ENCODE measurements at places on chromosomes 5 and 9.

DNA sequence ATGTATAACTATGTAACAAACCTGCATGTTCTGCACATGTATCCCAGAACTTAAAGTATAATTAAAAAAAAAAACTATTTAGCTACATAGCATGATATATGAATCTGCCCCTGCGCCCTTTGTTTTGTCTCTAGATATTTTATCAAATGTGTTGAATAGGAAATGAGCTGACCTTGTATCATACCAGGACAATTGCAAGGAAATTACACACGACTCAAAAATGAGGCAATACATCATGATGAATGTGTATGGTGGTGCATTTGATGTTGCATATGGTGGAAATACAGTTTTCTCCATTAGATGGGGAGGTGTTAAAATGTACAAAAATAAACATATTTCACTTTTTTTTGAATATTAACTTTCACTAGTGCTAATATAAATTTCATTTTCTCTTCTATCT, 28.6 kb upstream of the CEP78 start:
- no peak for DNase-seq

GRCh38 chr5:18323891-18324290, 689.6 kb downstream of the TAF11L14 start:
- no peak for DNase-seq

DNA sequence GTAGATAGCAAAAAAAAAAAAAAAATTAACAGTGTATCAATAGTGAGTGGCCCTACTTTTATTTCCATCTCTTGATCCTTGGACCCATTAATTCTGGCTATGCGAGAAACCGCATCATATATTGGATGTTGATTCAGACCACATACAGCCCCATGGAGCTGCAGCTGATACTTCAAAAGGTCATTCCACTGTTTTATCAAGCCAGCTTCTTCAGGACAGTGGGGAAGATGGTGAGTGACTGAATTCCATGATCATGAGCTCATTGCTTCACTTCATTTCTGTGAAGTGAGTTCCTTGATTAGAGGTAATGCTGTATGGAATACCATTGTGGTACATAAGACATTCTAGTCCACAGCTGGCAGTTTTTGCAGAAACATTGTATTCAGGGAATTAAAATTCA, 222.9 kb upstream of the MEF2C start:
- DNase-seq: no peak

- no peak for DNase-seq
Measured at GRCh38 chr5:55865831-55866230, 14.7 kb downstream of the IL31RA start.

GRCh38 chr5:80052464-80052863, 17.3 kb downstream of the THBS4 start:
- DNase-seq: no peak

DNA sequence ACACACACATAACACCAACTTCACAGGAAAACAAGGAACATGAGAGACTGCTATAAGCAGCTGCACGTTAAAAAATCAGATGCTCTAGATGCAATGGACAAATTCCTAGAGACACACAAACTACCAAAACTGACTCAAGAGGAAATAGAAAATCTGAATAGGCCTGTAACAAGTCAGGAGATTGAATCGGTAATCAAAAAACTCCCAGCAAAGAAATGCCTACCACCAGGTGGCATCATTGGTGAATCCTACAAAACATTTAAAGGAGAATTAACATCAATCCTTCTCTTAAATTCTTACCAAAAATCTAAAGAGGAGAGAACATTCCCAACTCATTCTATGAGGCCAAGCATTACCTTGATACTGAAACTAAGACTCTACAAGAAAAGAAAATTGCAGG, 54.9 kb downstream of the NDST1 start:
- DNase-seq: no peak

- DNase-seq: no peak
Measured at GRCh38 chr9:86321373-86321772, 32.8 kb downstream of the TUT7 start.

GRCh38 chr5:74510476-74511075, 130.0 kb downstream of the ENC1 start:
- DNase-seq: no peak

DNA sequence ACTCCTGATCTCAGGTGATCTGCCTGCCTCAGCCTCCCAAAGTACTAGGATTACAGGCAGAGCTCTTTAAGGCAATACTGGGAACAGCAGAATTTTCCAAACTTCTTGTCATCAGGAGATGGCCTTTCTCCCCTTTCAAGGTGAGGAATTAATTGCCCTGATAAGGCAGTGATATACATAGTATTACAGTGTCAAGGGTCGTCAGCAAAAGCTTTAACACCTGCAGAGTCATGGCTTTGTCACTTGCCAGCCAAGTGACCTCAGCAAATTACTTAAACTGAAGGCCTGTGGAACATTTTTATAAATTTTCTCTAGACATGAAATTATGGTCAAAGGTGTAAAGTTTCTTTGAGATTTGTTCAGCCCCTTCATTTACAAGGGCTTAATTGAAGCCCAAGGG, 59.5 kb downstream of the FBXO38 start:
- no peak for DNase-seq

GRCh38 chr5:142290577-142291299, 34.1 kb downstream of the SPRY4 start:
- no peak for DNase-seq

DNA sequence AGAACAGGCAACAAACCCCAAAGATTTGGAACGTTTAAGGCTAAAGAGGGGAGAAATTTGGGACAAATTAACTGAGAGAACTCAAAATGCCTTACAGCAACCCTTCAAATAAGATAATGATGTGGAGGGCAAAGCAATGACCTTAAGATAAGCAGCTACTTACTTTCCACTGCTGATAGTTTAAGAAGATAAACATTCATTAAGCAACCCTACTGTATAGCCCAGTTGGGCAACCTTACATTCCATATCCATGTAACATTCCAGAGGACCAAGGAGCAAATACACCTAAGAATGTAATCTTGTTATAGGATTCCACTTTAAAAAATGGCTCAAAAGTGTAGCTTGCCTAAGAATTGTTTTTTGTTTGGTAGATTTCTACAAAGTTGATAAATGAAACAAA, 14.8 kb downstream of the ETF1 start:
- no peak for DNase-seq

DNA sequence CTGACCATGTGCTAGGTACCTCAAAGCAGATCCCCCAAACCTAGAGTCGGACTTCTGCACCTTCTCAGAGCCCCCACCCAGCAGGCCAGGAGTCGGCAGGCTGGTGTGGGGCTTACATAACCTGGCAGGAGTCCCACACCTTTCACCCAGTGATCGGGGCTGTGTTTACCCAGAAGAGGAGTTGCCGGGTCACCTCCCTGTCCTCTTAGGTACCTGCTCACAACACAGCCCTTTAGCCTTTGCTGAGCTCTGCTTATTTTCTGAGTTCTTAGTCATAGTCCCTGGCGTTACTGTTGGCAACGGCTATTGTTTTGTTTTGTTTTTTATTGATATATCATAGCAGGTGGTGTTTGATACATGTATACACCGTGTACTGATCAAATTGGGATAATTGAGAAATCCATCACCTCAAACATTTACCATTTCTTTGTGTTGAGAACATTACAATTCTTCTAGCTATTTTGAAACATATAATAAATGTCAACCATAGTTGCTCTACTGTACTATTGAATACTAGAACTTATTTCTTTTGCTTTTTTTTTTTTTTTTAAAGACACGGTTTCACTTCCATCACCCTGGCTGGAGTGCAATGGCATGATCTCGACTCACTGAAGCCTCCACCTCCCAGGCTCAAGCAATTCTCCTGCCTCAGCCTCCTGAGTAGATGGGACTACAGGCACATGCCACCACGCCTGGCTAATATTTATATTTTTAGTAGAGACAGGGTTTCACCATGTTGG, 10.4 kb upstream of the EEIG1 start:
- DNase-seq: no peak

GRCh38 chr9:123608104-123608503, 252.1 kb downstream of the CRB2 start:
- no peak for DNase-seq

DNA sequence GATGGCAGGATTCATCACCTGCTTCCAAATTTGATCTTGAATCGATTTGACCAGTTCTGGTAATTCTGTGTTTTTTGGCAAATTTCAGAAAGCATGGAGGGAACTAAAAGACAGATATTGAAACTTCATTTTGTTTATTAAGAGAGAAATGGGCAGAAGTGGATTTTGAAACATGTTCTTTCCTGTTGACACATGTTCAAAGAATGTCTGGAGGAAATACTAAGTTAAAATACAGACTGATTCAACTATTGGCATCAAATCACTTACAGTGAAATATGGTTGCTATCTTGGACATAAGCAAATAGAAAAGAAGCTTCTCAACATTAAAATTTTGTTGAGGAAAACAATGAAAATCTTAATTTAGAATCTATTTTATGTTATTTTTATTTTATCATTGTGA, 19.3 kb upstream of the GZMK start:
- no peak for DNase-seq

DNA sequence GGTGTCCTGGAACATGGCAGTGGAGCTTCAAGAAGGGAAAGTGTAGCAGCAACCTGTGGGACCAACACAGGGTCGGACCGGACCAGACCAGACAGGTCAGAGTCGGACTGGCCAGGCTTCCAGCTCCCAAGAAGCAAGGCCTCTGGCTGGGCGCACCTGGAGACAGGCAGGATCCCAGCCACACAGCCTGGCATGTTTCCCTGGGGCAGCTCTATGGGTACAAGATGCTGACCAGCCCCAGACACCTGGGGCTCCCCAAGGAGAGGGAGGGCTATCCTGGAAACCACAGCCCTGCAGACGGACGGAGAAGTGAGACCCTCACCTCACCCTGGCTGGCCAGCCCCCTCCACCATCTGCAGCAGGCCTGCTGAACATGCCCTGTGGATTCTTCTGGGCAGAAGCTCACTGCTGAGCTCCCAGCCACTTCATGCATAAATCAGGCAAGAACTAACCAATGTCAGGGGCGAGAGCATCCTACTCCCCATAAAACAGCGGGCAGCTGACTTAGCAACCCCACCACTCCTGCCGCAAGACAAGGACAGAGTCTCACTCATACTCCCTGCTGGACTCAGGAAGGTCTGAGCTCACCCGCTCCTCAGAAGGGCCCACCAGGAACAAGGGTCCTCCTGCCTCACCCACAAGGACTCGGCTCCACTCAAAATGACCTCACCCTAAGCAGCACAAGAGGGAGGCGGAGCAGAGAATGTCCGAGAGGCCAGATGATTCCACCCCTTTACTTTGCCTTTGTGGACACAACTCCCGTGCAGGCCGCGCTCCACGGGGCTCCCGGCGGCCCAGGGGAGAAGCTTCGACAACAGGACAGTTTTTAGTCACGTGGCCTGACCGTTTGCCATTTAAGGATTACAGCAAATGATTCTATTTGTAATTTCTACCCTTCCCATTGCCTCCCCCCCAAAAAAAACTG, 2.9 kb upstream of the DPH7 start:
- DNase-seq: no peak

DNA sequence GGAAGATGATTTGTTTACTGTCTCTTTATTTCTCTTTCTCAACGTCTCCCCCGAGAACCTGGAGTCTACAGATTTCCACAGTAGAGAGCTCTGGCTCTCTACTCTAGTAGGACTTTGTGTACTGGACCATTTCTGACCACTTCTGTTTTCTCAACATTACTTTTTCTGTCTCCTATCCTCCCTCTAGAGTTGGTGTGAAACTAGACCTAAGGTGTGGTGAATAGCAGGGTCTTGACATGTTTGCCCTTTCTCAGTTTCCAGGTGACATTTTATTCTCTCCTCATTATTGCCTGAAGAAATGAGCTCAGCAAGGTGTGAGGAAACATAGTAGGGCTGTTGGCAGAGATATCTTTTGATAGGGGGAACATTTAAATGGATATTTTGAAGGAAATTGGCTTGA, 62.1 kb upstream of the IL6ST start:
- DNase-seq: no peak

DNA sequence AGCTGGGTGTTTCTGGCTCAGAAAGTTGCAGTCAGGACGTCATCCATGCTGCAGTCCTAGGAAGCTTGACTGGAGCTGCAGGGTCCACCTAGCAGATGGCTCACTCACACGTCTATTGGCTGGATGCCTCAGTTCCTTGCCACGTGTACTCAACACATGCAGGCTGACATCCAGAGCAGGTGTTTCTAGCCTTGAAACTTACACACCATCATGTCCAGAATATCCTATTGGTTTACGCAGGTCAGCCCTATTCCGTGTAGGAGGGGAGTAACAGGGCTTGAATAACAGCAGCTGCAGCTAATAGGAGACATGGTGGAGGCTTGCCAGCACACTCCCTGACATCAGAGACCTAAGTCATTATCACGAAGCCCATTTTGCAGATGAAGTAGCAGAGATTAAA, 473.5 kb downstream of the ACTL7B start:
- DNase-seq: no peak

DNA sequence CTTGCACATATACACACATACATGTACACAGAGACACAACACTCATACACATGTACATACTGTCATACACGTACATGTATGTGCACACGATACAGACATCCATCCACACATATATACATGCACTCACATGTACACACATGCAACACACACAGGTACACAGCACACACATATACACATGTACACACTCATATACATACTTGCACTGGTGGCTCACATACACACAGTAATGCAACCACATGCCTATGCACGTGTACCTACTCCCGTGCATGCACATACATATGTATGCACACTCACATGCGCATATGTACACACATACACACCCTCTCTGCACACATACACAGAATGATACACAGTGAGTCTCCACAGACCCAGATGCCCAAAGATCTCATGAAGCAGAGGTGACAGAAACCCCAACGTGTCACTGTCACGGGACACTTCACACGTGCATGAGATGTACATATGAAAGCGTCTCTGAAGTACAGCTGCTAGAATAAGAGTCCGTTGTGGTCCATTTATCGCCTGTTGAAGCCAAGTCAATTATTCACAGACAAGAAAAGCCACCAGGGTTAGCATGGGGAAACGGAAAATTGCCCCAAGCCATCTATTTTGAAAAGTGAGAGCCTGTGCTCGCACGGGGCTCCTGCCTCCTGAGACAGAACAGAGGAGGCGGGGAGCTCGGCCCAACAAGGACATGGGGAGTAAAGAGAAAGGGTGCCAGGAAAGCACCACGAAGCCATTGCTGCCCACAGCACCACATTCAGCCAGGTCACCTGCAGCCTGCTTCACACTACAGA, 24.9 kb downstream of the LPCAT1 start:
- DNase-seq: no peak

DNA sequence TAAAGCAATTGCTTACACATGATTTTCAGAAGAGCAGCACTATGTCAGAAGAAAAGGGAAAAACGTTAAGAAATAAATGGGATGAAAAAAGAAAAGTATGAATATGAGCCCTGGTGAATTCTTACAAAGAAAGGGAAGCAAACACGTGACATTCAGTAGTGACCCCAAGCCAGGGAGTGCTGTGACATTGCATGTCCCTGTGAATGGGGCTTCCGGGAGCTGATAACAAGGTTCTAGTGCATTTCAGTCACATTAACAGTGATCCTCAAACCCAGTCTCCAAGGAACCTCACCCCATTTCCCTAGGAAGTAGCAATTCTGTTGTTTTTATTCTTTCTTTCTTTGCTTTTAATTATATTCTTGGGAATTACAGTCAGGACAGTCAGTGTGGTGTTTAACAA, 27.3 kb downstream of the TMEM252 start:
- DNase-seq: no peak

GRCh38 chr9:101727612-101728524, 10.6 kb downstream of the GRIN3A start:
- DNase-seq: no peak
